Transverse colon (tissue), 4 donors: ENCODE measurements at places on chromosomes 3 and 15. TPM values are rescaled to one million over a fixed set of nuclear protein-coding genes. Genes with fewer than 3 reads are reported as not detected.

- H3K4me1 ChIP-seq: no peaks in the 10 kb centered on the region
- no peaks in the 10 kb centered on the region for H3K36me3 ChIP-seq
- peaks cover 12% of the 10 kb centered on the region for H3K27me3 ChIP-seq
- no peak overlapping the region for H3K4me3 ChIP-seq
- DNase-seq: no peak
Observed at GRCh38 chr3:126422571-126423091, 27.9 kb downstream of the CFAP100 start.

GRCh38 chr3:14532691-14533456 lies 7.3 kb downstream of the GRIP2 start:
- no peaks in the 10 kb centered on the region for H3K27me3 ChIP-seq
- H3K36me3 ChIP-seq: no peaks in the 10 kb centered on the region
- peaks cover 6% of the 10 kb centered on the region for H3K4me1 ChIP-seq
- no peak overlapping the region for H3K4me3 ChIP-seq
- peak overlapping the region; percentile 5 for H3K27ac ChIP-seq

GRCh38 chr3:115436767-115437301 lies 186.5 kb upstream of the GAP43 start:
- no peaks in the 10 kb centered on the region for H3K4me1 ChIP-seq
- H3K36me3 ChIP-seq: no peaks in the 10 kb centered on the region

DNA sequence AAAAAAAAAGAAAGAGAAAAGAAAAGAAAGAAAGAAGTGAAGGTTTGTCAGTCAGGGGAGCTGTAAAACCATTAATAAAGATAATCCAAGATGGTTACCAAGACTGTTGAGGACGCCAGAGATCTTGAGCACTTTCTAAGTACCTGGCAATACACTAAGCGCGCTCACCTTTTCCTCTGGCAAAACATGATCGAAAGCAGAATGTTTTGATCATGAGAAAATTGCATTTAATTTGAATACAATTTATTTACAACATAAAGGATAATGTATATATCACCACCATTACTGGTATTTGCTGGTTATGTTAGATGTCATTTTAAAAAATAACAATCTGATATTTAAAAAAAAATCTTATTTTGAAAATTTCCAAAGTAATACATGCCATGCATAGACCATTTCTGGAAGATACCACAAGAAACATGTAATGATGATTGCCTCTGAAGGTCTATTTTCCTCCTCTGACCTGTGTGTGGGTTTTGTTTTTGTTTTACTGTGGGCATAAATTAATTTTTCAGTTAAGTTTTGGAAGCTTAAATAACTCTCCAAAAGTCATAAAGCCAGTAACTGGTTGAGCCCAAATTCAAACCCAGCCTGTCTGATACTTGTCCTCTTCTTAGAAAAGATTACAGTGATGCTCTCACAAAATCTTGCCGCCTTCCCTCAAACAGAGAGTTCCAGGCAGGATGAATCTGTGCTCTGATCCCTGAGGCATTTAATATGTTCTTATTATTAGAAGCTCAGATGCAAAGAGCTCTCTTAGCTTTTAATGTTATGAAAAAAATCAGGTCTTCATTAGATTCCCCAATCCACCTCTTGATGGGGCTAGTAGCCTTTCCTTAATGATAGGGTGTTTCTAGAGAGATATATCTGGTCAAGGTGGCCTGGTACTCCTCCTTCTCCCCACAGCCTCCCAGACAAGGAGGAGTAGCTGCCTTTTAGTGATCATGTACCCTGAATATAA lies 2.0 kb downstream of the B2M start:
- H3K27ac ChIP-seq: peak overlapping the region; percentile 99
- H3K27me3 ChIP-seq: no peaks in the 10 kb centered on the region
- peak overlapping the region; percentile 77 for H3K4me3 ChIP-seq
- DNase-seq: no peak
- no peaks in the 10 kb centered on the region for H3K36me3 ChIP-seq

- H3K4me1 ChIP-seq: no peaks in the 10 kb centered on the region
- no peak overlapping the region for H3K27ac ChIP-seq
- H3K36me3 ChIP-seq: no peaks in the 10 kb centered on the region
- DNase-seq: no peak
- H3K4me3 ChIP-seq: no peak overlapping the region
Observed at GRCh38 chr15:38538328-38539007, 26.1 kb downstream of the RASGRP1 start.

FURIN gene
- 64.6 TPM for total RNA-seq

PTH1R gene
- 1.4 TPM for total RNA-seq
